ENCODE measurements at places on chromosomes 13 and 19. TPM values are rescaled to one million over a fixed set of nuclear protein-coding genes. Genes with fewer than 3 reads are reported as not detected.

DNA sequence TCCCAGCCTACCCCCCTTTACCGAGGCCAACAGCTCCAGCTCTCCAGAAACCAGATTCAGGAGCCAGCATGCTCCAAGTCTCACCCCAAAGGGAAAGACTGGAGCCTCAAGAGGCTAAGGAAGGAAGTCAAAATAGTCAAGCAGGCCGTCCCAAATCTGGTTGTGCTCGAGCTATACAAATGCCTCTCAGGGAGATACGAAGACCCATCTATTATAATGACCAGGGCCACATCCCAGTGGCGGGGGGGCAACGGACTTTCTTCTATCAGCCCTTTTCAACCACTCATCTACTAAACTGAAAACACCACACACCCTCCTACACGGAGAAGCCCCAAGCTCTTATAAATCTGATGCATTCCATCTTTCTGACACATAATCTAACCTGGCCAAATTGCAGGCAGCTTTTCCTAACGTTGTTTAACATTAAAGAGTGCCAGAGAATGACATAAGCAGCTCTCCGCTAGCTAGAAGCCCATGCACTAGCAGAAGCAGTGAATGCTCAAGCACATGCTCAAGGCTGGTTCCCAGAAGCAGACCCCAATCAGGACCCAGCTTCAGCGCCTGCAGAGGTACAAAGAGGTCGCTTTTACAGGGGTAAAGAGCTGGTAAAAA lies 104.6 kb upstream of the ZNF98 start:
- DNase-seq = no peak

DNA sequence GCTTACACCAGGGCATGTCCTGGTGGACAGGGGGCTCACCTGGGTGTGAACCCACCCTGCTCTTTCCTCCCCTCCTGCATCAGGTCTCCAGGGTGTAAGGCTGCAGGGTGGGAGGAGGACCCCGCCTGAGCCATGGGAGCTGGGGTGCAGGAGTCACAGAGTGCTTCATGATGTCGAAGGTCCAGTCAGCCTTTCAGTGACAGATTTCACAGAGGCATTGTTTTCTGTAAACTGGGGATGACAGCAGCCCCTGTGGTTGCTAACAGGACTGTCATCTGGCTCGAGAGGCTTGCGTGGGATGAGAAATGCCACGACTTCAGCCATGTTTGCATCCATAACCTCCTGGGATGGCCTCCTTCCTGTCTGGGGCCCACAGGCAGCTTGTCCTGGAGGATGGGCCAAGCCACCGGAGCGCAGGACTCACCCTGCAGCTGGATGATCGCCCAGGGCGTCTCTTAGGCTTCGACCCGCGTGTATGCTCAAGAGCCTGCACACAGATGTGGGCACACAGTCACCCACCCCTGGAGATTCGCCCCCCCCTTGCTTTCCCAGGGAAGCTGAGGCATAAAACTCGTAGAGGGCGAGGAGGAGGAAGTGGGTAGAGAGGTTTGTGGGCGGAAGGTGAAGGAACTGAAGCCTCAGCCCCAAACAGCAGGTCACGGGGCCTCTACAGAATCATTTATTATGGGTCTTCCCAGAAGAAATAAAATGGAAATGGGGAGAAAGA lies 4.9 kb downstream of the NANOS3 start:
- no peak for DNase-seq

The DOCK6 gene
- 19.4 TPM for total RNA-seq

- DNase-seq = peak; percentile 65
Measured at GRCh38 chr13:99980201-99980823, 1.3 kb upstream of the ZIC2 start.

DNA sequence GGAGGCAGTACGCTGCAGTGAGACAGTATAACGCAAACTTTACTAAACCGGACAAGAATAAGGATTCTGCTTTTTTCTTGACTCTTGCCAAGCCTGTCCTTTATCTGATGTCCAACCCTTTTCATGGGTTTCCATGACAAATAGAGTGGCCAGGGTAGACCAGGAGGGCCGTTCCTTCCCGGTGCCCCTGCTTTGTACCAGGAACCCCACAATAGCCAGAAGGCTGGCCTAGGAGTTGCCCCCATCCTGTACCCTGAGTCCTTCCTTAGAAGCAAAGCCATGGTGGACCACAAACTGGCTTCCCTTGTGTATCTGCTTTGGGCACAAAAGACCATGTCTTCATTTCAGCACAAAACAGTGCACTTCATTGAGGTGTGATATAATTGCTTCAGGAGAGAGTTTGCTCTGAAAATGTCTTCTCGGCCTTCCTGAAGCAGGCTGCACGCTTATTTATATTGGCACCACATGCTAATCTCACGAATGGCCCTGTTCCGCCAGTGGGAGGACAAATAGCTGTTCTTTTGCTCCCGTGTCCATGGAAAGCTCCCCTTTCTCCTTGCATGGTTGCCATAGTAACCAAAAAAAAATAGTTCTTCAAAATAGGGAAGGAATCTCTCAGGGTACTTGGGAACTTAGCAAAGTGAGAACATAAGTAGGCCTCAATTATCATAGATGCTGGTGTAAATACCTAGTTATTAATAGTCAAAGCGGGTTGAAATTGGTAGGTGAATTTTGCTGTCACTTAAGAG lies 222.1 kb downstream of the ZIC5 start:
- no peak for DNase-seq

DNA sequence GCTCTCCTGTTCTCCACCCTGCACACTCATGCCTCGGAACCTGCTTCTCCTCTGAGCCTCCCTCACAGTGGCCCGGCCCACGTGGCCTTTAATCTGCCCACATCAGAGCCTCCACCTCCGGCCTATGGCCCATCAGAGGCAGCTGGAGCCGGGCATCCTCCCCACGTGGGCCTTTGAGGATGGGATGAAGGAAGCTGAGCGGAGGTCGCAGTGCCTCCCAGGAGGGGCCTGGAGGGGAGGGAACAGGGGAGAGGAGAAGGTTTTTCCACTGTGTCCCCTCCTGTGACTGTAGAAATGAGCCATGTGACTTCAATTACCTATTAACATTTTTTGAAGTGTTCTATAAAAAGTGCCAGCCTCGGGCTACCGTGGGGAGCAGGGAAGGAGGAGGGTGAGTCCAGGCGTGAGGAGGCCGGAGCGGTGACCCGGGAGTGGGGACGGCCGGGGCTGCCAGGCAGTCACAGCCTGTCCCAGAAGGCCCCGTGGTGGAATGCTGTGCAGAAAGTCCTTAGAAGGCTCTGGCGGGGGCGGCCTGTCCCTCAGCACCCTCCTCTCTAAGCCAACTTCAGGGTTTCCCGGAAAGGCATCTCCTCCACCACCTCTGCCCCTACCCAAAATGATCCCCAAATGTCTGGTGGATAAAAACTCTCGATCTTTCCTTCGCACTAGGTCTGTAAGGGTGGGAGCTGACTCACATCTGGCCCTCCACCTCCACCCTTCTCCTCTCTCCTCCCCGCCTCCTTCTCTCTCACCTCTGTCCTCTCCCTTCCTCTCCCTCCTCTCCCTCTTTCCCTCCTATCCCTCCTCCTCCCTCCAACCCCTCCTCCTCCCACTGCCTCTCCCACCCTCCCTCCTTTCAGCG lies 24.8 kb upstream of the SLC1A5 start:
- no peak for DNase-seq

The CAPNS1 gene
- total RNA-seq = 506 TPM

DNA sequence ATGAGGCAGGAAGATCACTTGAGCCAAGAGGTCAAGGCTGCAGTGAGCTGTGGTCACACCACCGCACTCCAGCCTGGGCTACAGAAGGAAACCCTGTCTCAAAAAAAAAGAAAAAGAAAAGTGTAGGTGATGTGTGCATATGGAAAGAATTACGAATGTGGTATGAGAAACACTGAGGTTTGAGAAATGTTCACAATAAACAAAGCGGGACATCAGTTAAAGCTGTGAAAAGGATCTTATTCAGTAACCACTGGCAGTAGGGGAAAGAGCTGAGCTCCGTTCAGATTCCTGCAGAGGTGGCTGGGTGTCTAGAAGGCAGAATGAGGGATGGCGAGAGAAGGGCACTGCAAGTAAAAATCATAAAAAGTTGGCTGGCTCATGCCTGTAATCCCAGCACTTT lies 4.1 kb upstream of the IGSF23 start:
- DNase-seq = no peak

DNA sequence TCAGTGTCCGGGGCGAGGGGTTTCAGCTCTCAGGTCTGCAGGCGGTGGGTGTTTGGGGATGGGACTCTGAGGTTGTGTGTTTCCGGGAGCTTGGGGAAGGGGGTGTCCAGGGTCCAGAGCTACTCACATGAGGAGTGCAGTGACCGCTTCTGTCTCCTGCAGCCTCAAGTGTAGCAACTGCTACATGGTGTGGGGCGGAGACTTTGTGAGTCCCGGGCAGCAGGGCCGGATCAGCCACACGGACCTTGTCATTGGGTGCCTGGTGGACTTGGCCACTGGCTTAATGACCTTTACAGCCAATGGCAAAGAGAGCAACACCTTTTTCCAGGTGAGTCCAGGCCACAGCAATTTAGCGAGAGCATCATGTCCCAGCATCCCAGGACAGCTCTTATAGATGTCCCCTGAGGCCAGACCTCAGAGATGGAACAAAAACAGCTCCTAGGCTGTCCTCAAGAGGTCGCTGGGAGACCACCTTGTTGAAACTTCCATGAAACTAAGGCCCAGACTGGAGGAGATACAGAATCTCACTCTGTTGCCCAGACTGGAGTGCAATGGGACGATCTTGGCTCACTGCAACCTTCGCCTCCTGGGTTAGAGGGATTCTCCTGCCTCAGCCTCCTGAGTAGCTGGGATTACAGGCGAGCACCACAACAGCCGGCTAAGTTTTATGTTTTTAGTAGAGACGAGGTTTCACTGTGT lies 44.9 kb downstream of the RYR1 start:
- peak; percentile 5 for DNase-seq

Measured in LHCN-M2 (cell line).